Ovary (tissue), 10 donors: ENCODE measurements at places on chromosomes 2 and 18. TPM values are rescaled to one million over a fixed set of nuclear protein-coding genes. Genes with fewer than 3 reads are reported as not detected.
A peak's percentile ranks its signal among the peaks of the same experiment; 100 is the strongest.

DNA sequence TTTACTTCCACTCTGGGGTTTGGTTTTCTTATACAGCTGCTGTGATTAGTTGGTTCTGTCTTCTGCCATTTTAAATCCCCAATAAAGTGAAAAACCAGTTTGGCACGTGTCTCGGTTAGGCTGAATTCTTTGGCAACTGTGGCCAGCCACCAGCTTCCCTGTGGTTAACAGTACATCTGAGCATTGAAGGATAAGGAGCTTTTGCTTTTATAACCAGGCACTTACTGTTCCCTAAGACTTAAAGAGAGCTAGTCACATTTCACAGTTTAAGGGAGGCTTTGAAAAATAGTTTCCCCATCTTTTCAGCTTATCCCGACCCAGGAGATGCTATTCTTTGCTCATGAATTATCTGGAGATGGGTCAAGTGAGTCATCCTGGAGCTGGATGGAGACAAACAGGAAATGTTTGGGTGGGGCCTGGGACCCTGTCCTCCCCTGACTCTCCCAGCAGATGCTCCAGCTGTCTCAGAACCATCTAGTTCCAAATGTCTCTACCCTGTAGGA lies 57.3 kb upstream of the EML6 start:
- H3K4me3 ChIP-seq, result no peak overlapping the region
- H3K27ac ChIP-seq, result no peak overlapping the region
- DNase-seq, result peak; percentile 62
- no peaks in the 10 kb centered on the region for H3K36me3 ChIP-seq
- H3K4me1 ChIP-seq, result peaks cover 21% of the 10 kb centered on the region

- no peaks in the 10 kb centered on the region for H3K36me3 ChIP-seq
- H3K4me3 ChIP-seq, result no peak overlapping the region
- DNase-seq, result no peak
- H3K27me3 ChIP-seq, result no peaks in the 10 kb centered on the region
Observed at GRCh38 chr2:192498747-192499146, 304.0 kb upstream of the TMEFF2 start.

- DNase-seq, result no peak
- H3K27me3 ChIP-seq, result no peaks in the 10 kb centered on the region
- H3K4me3 ChIP-seq, result no peak overlapping the region
- H3K36me3 ChIP-seq, result no peaks in the 10 kb centered on the region
- no peak overlapping the region for H3K27ac ChIP-seq
Observed at GRCh38 chr2:20781656-20782265, 41.1 kb downstream of the LDAH start.

DNA sequence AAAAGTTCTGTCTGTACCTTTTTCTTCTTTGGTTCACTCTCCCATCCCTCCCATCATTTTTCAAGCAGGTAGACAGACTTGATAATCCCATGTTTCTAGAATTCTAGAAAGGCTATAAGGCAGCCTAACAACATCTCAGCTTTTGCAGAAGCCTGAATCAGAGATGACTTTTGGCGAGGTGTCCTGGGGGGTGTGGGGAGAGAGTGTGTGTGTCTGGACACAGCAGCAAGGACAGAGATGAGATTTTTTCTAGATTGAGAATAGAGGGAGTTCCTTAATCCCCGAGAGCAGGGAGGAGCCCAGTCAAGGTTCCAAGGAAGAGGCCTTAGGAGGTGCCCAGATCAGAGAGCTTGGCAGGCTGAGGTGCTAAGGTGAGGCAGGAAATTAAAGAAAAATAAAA lies 22.0 kb upstream of the LAPTM4A start:
- H3K36me3 ChIP-seq, result no peaks in the 10 kb centered on the region
- H3K4me3 ChIP-seq, result no peak overlapping the region
- no peak for DNase-seq
- peaks cover 24% of the 10 kb centered on the region for H3K4me1 ChIP-seq
- no peaks in the 10 kb centered on the region for H3K27me3 ChIP-seq
- no peak overlapping the region for H3K27ac ChIP-seq

GRCh38 chr2:222709191-222709891 lies 37.9 kb downstream of the MOGAT1 start:
- no peak overlapping the region for H3K27ac ChIP-seq
- peaks cover 2% of the 10 kb centered on the region for H3K4me1 ChIP-seq
- no peaks in the 10 kb centered on the region for H3K36me3 ChIP-seq
- no peaks in the 10 kb centered on the region for H3K27me3 ChIP-seq
- no peak for DNase-seq

Gene NAT8
- 0.82 TPM for total RNA-seq

GRCh38 chr18:32353257-32353656 lies 117.4 kb downstream of the GAREM1 start:
- H3K4me3 ChIP-seq, result no peak overlapping the region
- no peaks in the 10 kb centered on the region for H3K27me3 ChIP-seq
- H3K36me3 ChIP-seq, result no peaks in the 10 kb centered on the region
- no peak overlapping the region for H3K27ac ChIP-seq
- no peak for DNase-seq

- no peaks in the 10 kb centered on the region for H3K27me3 ChIP-seq
- H3K4me3 ChIP-seq, result peak overlapping the region; percentile 44
- peak; percentile 83 for DNase-seq
- H3K27ac ChIP-seq, result peak overlapping the region; percentile 44
- peaks cover 2% of the 10 kb centered on the region for H3K4me1 ChIP-seq
Observed at GRCh38 chr2:218010140-218010983, 7.6 kb upstream of the TNS1 start.

GRCh38 chr2:160375037-160375436 lies 118.6 kb downstream of the RBMS1 start:
- no peak for DNase-seq
- H3K4me3 ChIP-seq, result no peak overlapping the region
- H3K4me1 ChIP-seq, result peaks cover 45% of the 10 kb centered on the region
- no peaks in the 10 kb centered on the region for H3K36me3 ChIP-seq
- H3K27me3 ChIP-seq, result no peaks in the 10 kb centered on the region

Gene MC4R
- total RNA-seq, result 0.36 TPM

Gene GPR75
- 4.9 TPM for total RNA-seq
